H9 (cell line): ENCODE measurements at places on chromosomes 4 and X.

DNA sequence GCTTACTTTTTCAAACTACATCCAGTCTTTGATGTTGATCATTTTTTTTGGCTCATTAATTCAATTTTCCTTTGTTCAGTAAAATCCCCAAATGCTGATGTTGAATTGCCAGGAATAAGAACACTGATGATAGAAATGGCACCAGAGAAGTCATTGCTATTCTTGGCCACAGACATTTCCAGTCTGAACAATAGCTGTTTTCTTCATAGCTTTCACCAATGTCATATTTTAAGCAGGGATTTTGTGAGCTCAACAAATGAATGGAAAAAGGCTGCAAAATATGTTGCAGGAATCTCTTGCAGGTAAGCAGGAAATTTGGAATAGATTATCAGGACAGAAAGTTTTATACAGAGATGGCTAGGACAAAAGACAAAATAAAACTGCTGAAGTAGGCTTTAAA is 40.5 kb upstream of the GLRB start:
- no peak for DNase-seq

DNA sequence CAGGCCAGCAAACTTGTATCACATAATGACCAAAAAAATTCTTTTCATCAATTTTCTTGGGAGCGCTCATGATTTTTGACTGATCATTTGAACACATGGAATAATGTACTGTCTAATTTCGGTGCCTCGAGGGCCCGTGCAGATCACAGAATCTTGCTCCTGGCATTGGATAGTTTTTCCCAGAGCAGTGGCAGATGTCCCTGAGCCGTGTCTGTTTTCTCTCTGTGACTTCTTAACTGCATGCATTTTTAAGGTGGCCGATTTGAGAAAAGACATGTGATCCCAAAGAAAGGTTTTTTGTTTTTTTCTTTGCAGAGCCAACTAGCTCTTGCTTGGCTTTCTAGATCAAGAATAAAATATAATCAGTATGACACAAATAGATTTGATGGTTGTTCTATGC is 19.7 kb downstream of the GPRIN3 start:
- DNase-seq = no peak

DNA sequence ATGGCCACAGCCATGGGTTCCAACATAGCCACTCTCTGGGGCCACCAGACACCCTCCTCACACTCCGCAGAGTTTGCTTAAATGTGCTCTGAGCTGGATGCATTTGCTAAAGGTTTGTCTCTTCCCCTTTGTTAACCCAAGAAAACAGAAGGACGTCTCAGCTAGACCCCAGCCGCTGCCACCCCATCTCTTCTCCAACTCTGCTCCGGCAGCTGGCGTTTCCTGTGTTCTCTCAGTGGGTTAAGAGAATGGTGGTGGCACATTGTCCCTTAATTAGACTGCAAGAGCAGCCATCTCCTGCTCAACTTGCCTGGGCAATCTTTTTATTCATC is 43.7 kb upstream of the FAM9C start:
- DNase-seq = no peak

- peak; percentile 75 for DNase-seq
These were observed 332.7 kb upstream of the IGFBP7 start for GRCh38 chr4:57442831-57443291.

- DNase-seq = no peak
These were observed 123.8 kb downstream of the LUZP4 start for GRCh38 chrX:115413246-115413878.

DNA sequence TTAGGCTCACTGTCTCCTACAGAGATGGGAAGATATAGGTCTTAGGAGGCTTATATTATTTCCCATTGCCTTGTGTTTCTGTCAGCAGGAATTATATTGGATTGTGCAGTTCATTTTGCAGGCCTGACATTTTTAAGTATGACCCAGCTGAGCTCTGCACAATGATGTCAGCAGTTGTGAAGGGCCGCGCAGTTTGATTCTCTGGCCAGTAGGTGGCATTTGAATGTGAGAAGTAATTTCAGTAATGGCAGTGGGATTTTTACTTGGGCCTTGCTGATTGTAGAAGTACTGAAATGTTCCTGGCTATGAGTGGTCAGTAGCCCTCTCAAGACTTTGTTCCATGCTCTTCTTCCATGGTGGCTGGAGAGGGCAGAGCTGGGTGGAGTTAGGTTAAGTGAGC is 247.2 kb upstream of the MTMR8 start:
- no peak for DNase-seq

DNA sequence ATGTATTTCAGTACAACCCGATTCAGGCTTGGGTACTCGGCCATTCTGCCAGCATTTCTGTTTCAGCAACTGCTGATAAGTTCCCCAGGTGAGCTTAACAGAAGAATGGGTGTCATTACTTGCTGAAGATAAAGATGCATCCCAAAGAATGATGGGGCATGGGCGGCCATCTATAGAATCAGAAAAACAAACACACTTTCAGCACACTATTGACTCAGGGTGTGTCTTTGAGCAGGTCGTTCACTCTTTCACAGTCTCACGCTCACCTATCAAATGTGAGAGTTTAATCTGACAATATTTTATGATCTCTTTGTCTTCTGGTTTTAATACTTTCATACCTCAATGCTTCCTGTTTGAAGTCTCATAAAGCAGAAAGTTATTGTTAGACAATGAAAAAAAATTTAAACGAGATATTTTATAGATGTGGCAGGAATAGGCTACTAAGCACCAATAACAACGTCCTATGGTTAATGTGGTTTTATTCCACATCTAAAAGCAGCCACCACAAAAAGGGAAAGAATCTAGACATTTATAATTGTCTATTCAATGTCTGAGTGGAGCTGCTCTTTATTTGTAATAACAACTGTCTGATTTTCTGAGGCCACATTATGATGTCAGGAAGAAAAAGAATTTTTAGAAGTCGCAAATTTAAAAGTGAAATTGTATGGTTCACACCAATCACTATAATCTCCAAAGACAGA is 17.0 kb downstream of the GASK1B start:
- no peak for DNase-seq

DNA sequence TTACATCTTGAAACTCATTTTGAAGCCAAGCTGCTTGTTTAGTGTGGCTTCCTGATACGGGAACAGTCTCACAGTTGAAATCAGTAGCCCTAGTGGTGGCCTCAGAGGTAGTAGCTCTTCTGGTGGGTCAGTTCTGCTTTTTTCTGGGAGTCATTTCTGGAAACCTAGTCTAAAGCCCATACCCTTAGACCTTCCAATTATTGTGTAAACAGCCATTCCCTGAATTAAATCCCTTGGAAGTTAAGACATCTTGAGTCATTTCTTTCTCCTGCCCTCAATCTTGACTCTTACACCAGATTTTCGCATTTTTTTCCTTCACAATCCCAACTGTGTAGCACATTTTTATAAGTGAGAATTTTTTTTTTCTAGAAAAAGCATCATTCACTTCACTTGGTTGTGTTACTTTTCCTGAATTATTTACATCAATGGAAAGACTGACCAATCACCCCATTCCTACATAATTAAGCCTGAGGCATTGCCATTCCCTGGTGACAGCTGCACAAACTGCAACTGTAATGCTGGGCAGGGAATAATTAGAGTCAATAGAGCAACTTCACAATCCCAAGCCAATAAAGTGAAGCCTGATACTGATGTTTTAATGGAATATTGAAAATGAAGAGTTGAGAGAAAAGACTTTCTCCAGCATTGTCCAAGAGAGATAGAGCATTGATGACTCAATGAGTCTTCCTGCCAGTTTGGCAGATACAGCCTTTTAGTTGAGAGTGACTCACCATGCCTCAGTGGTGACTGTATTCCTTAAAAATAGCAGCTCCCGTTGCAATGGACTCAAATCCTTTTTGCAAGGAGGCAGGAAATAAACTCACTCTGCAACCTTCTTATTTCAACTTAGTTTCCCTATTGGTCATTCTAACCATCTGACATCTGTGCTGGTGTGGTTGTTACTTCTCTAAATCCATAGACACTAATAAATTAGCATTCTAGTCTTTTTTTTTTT is 13.0 kb upstream of the SEPSECS start:
- DNase-seq = no peak

GRCh38 chr4:181372014-181372413 is 871.2 kb upstream of the TENM3 start:
- DNase-seq = no peak

DNA sequence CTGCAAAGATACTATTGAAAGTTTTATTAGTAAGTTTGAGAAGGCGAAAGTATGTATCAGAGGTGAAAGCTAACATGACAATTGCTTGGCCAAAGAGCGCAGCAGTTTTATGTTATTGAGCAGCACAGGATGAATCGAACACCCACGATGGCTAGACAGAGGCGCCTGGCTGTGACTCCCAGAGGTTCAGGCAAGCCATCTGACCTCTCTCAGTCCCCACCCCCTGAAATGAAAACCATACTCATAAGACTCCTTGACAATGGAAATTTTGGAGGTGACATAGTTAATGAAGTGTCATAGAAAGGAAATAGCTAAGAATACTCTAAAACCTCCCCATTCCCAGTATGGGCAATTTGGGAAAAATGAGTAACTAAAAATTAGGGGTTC is 70.6 kb downstream of the MGST2 start:
- no peak for DNase-seq

DNA sequence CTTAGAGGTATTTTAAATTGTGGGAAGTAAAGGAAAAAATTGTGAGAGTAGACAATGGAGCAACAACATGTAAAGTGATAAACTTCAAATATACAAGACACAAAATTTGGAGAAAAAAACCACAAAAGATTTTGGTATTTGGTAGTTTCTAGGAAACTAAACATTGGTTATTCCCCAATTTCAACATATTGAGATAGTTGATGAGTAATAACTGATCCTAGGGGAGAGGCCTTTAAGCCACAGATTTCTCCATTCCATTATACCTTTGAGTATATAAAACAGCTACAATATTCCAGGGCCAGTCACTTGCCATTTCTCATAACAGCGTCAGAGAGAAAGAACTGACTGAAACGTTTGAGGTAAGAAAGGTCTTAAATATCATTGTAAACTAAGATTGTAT is at the start of gene FDCSP:
TSS of gene FDCSP (plus strand) at position 301 of the 400 bp plus-strand sequence. CDS start 5,071 bp downstream, outside the sequence.
- DNase-seq = no peak

DNA sequence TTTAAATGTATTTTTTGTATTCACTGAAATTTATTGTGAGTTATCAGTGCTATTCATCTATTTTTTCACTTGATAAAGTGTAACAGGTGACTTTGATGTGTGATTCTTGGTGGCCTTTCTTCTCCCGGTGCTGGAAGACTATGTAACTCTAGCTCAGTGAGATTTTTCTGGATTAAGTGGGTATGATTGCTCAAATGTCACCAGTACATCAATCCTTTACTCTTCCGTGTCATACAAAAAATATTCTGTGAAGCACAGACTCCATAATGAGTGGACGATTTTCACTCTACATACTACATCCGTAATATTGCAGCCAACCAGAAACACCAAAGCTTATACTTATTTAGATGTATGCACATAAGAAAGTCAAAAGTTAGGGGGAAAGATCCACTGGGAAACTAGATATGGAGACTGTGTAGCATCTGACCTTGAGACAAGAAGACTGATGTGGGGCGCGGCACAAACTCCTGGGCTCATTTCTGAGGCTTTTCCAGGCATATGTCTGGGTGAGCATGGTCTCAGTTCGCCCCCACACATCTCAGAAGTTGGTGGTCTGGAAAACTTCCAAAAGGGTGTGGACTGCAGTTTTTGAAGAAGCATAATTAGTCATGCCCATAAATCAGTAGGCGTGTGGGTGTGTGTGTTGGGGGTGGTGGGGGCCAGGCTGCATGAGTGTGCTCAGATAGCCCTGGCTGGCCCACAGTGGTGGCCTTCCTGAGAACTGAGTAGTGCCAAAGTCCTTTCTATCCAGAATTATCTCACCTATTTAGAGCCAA is 53.9 kb upstream of the TENM3 start:
- DNase-seq = no peak

DNA sequence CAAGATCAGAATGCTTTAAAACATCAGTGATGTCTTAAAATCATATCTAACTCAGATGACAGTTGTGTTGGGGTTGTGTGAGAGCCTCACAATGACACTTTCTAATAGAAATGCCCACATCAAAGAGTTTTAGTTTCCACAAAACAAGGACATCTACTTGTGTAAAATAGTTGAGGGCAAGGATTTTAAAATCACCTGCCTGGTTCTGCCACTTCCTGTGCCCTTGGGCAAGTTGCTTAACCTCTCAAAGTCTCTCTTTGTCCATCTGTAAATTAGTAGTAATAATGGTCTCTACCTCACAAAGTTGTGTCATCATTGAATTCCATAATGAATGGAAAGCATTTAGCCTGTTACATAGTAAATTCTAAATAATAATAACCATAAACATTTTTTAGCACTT is 41.9 kb upstream of the RELL1 start:
- DNase-seq = no peak
